ENCODE measurements at places on chromosomes 11 and 22.

DNA sequence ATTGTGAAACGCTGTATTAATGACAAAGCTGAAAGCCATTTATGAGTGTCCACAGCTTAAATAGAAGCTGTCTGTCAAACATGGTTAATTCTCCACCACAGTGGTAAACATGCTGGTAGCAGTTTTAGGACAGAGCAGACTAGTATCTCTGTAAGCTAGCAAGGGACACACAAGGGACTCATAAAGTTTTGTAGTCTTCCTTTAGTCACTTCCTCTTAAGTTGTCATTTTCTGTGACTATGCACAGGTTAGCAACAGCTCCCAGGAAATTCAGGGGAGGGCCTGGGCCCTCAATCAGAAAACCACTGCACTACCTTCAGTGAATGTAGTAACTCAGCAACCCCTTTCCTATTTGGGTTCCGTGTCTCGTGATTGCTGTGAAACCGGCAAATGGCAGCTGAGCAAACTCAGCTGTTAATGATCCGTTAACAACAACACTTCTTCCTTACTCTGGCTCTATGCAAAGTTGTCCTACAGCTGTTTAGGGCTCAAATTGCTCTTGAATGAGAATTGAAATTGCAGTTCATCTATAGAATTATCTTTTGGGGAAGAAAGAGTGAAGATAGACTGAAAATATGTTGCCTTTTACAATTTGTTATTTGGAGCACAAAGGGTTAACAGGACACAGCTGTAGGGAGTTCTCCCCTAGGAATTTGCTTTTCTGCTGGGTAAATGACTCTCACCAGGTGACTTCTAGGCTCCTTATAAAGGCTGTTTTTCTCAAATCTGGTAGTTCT lies at the start of gene MMP26:
Gene MMP26, plus strand, starts transcription at position 731 of the 736 bp plus-strand sequence.
- no peak for DNase-seq

DNA sequence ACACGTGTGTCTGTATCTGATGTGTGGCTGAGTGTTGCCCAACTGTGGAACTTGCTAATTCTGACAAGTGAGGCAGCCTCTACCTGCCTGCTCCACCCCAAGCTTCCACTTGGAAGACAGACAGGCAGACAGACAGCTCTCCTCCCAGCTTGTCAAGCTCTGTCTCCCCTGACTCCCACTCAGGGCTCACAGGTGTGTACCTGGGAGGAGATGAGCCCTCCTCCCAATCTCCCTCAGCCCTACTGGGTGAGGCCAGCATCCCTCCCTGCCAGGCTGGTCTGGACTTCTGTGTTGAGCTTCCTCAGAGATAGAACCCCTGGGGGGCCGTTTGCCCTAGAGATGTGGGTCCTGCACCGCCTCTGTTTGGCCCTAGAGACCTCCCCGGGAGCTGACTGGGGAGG lies 1.0 kb upstream of the CHRM1 start:
- no peak for DNase-seq

- DNase-seq: peak; percentile 2
Measured at GRCh38 chr11:41245704-41246398, 213.6 kb downstream of the LRRC4C start.

DNA sequence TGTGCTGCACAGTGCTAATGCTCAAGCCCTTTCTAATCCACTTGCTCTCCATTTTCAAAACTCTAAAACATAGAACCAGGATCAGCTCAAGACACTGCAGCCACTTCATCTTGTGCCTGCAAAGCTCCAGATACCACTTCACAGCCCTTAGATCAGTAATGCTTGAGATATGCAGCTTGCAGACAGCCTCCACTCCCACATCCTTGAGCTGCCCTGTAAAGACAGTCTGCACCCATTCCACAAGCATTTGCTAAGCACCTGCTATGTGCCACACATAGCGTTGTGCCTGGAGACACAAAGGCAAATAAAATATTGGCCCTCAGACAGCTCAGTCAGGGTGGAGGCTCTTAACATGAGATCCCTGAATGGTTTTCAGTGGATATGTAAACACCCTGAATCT lies 192.5 kb upstream of the SNX19 start:
- DNase-seq: no peak

DNA sequence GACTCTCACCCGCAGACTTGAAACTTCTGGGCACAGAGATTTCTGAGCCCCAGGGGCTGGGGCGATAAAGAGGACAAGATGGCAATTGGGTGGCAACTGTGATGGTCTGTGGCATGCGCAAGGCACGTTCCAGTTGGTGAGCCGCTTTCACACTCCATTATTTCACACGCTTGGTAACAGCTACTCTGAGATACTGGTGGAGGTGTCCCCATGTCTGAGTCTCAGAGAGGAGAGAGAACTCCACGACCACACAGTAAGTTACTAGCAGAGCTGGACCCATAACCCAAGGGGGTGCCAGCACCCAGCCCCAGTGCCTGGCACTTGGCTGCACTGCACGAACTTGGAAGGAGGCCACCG lies 6.0 kb upstream of the KCNJ4 start:
- no peak for DNase-seq

DNA sequence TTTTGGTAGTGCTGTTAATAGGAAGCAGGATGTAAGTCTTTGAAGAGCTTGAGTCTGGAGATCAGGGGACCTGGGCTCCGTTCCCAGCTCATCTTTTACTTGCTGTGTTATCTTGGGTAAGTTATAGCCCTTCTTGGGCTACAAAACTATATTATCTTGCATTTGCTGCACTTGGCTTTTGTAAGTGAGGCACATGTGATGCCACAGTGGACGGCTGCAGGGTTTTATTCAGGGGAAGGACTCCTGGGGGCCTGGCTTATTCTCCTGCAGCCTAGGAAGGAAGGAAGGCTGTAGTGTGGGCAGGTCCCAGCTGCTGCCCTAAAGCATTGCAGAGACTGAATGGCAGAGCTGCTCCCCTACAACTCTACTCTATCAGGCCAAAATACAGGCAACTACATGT lies 6.4 kb downstream of the CD82 start:
- peak; percentile 27 for DNase-seq

DNA sequence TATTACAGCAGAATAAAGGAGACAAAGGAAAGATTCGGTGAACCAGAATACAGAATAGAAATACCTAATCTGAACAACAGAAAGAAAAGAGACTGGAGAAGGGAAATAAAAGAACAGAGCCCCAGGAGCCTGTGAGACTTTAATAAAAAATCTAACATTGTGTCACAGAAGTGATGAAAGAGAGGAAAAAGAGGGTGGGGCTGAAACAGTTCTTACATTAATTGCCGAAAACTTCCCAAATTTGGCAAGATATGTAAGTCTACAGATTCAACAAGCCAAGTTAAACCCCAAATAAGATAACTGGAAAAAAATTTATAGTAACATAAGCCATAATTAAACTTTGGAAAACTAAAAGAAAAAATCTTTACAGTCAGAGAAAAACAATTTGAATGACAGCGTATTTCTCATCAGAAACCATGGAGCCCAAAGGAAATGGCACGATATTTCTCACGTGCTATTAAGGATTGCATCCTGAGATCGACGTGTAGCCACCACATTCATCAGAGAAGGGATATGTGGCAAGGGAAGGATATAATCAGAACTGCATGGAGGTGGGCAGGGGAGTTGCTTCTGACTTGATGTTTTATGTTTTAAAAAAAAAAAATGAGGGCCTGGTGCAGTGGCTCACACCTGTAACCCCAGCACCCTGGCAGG lies 73.9 kb downstream of the SGSM3 start:
- no peak for DNase-seq

DNA sequence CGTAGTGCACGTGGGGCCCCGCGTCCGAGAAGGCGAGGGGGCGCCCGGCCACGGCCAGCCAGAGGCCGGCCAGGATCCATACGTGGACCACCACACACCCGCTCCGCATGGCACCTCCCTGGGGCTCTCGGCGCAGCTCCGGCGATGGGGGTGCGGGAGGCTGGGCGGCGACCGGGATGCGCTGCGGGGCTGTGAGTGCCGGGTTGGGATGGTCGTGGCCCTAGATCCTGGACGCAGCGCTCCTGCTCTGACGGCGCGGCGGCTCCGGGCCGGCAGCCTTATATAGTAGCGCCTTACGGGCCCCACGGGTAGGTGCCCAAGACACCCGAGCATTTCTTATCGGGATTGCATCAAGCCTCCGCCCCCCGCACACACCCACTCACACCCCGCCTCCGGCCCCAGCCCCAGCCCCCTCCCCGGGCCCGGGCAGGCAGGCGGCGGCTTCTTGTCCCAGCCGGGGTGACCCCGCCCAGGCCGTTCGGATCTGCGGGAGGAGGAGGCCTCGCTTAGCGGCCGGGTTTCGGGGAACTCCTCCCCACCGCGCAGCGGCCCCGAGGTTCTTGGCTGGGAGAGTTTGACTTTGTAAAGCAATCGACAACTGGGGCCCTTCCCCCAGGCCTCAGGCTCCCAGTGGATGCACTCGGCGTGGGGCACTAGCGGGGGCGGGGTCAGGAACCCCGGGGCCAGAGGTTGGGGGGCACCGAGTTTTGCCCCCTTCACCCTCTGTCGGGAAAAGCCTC lies at the start of gene FGF19:
Gene FGF19, minus strand, starts transcription at position 255 of the 740 bp plus-strand sequence. Its CDS starts 146 bp downstream, at position 109.
- DNase-seq: peak; percentile 67

DNA sequence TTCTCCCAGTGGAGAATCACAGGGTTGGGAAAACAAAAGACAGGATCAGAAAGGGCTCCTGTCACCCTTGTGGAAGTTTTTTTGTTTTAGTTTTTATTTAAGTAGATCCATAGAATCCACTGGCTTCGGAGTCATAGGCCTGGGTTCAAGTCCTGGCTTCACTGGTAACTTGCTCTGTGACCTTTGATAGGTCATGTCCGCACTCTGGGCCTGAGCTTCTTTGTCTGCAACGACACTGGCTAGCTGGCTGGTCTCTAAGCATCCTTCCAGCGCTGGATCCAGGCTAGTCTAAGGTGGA lies 1.4 kb downstream of the ZFTA start:
- DNase-seq: no peak

DNA sequence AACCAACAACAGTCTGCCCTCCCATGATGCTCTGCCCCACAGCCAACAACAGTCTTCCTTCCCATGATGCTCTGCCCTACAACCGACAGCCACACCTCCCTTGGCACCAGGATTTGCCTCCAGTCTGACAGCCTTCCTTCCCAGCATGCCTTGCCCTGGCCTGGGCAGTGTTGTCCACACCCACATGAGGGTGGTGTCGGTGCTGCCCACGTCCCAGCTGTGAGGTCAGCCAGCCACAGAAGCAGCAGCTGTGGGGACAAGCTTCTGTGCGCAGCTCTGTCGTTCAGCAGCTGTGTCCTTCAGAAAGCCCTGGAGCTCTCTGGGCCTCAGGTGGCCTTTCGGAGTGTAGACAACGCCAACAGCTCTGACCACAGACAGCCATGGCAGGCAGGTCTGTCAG lies 1378.9 kb downstream of the BRD1 start:
- no peak for DNase-seq

GRCh38 chr22:42855211-42855610 lies 1.9 kb downstream of the ARFGAP3 start:
- no peak for DNase-seq

DNA sequence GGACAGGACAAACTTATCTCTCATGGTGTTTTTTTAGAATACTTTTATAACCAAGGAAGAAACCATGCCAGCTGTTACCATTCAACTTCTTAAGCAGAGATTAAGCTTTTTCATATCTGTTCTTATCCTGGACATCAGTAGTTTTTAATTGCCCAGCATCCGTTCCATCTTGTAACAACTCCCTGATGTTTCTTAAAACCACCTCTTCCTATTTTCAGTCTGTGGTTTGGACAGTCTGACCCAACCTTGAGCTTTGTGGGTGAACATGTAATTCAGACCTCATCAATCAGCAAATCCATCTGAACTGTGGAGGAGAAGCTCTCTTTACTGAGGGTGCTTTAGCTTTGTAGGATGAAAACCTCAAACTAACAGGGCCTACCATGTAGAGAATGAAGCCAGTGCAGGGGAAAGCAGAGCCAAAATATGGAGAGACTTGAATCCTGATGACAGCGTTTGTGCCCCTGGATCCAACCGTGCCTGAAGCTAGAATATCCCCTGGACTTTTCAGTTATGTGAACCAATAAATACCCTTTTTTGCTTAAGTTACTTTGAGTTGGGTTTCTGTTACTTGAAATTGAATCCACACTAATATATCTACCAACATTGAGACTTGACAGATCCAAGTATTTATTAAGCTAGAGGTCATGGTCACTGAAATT lies 9.4 kb downstream of the TUG1 start:
- DNase-seq: no peak

GRCh38 chr11:64742889-64743590 lies 902 bp downstream of the RASGRP2 start:
- DNase-seq: peak; percentile 93

DNA sequence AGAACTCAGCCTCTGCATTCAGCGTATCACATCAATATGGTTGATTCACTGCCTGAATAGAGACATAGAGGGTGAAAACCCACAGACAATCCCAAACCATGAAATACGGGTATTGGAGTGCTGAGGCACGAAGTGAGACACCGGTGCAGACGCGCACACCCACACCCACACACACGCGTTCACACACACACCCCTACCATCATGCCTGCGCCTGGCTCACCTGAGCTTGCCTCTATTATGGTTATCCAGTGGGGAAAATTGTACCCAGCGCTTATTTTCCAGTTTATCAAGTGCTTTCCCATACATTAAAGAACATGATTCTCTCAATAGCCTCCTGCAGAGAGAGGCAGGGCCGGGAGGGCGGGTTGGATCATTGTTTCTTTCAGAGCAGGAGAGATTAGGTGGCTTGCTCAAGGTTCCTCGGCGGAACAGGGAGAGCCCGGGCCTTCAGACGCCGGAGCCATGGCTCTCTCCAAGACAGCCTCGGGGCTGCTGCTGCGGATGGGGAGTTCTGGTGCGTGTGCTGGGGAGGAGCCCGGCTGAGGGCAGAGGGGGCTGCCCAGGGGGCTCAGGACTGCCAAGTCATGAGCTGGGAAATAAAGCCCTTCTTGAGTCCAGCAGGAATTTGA lies 78.9 kb upstream of the THY1 start:
- DNase-seq: no peak

DNA sequence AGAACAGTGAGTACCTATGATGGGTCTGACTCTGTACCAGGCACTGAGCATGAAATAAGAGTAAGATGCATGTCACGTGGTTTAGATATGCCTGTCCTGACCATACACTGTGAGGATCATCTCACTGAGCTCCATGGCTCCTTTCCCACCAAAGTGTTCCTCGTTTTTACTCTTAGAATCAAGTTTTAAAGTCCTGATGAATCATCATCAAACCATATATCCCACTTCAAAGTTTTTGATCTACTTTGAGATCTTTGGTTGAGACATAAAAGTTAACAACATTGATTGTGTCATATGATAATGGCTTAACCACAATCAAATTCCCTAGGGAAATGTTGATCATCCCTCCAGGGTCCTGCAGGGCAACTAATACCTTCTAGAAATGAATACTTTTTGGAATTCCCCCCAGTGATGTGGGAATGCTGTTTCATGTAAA lies 12.8 kb downstream of the ETS1 start:
- DNase-seq: no peak
